ENCODE measurements at places on chromosomes 11 and 22. TPM values are rescaled to one million over a fixed set of nuclear protein-coding genes. Genes with fewer than 3 reads are reported as not detected.
A peak's percentile ranks its signal among the peaks of the same experiment; 100 is the strongest.

DNA sequence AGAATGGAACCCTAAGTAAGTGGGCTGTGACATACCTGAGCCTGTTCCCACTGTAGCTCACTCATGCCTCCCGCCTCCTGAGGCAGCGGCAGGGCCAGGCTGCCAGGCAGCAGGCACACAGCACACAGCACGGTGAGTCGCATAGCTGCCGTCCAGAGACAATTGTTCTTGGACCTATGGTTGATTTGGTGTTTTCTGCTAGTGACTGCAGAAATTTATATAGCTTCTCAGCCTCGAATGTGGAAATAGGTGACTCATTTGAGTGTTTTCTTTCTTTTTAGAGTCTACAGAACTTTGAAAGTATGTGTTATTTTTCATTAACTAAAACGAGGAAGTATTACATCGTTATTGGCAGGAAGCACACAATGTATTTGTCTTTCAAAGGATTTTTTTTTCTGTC lies at the start of gene MMP7:
Gene MMP7, minus strand, starts transcription at position 190 of the 400 bp plus-strand sequence. Its CDS starts 47 bp downstream, at position 143.
- DNase-seq, result no peak

DNA sequence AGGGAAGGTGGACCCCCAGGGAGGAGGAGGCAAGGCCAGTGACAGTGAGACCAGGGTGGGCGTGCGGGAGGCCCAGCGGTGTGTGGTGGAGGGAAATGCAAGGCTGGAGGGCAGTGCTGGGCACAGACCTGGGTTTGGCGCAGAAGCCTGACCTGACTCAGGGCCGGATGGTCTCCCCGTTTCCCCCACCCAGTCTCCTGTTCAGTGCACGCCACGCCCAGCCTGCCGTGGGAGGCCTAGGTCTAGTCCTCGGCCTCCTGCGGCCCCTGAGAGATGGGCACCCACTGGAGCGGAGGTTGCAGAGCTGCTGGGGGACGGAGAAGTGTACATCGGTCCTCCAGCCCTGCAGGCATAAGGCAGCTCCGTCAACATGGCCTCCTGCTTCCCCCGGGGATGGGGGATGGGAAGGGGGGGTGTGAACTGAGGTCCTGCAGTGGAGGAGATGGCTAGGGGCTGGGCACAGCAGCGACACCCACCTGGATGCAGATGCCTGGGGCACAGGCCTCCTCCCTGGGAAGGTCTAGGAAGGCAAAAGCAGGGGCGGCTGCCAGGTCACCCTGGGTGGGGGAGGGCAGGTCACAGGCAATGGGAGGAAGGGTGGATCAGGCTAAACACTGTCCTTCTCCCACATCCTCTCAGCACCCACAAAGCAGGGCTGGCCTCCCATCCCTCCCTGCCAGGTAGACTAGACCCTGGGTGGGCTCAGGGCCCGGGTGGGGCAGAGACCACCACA lies 15.9 kb downstream of the IL17REL start:
- peak; percentile 81 for DNase-seq

DNA sequence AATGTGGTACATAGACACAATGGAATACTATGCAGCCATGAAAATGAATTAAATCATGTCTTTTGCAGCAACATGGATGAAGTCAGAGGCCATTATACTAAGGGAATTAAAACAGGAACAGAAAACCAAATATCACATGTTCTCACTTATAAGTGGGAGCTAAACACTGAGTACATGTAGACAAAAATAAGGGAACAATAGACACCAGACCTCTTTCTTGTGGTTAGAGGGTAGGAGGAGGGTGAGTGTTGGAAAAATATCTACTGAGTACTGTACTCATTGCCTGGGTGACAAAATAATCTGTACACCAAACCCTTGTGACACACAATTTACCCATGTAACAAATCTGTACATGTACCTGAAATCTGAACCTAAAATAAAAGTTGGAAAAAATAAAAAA lies 59.1 kb upstream of the ANO5 start:
- no peak for DNase-seq

TESMIN gene
- total RNA-seq, result 0.55 TPM

ENTHD1 gene
- not detected for total RNA-seq

GRM5 gene
- not detected for total RNA-seq
